Naive thymus-derived CD4-positive, alpha-beta T cell (primary cell): ENCODE measurements at places on chromosomes 2 and 18. TPM values are rescaled to one million over a fixed set of nuclear protein-coding genes. Genes with fewer than 3 reads are reported as not detected.

- H3K4me3 ChIP-seq, result no peak overlapping the region
- H3K27ac ChIP-seq, result no peak overlapping the region
- DNase-seq, result no peak
Observed at GRCh38 chr18:23881778-23882177, 132.8 kb upstream of the TTC39C start.

DNA sequence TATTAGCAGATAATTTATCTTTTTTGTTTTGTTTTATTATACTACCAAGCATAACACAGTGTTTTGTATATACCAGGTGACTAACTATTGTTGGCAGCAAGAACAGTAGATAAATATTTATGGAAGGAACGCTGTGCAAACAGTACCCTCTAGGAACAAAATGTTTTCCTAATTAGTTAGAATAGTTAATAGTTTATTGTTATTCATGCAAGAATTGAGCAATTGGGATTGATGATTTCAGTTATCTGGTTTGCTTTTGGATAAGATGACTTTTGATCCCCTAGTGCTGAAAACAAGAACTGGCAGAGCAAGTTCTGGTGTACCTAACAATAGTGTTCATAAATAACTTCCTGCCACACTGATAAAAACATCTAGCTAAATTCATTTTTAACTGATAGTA, 323.3 kb downstream of the TGIF1 start:
- H3K36me3 ChIP-seq, result no peaks in the 10 kb centered on the region
- no peaks in the 10 kb centered on the region for H3K27me3 ChIP-seq
- H3K4me1 ChIP-seq, result no peaks in the 10 kb centered on the region
- H3K27ac ChIP-seq, result no peak overlapping the region
- no peak for DNase-seq

GRCh38 chr2:81304154-81304830, 999.7 kb upstream of the LRRTM1 start:
- no peak for DNase-seq
- no peaks in the 10 kb centered on the region for H3K27me3 ChIP-seq
- no peak overlapping the region for H3K27ac ChIP-seq

GRCh38 chr2:127105656-127106456, 1.1 kb downstream of the BIN1 start:
- no peaks in the 10 kb centered on the region for H3K36me3 ChIP-seq
- DNase-seq, result no peak
- no peaks in the 10 kb centered on the region for H3K27me3 ChIP-seq
- H3K4me3 ChIP-seq, result peak overlapping the region; percentile 66

DNA sequence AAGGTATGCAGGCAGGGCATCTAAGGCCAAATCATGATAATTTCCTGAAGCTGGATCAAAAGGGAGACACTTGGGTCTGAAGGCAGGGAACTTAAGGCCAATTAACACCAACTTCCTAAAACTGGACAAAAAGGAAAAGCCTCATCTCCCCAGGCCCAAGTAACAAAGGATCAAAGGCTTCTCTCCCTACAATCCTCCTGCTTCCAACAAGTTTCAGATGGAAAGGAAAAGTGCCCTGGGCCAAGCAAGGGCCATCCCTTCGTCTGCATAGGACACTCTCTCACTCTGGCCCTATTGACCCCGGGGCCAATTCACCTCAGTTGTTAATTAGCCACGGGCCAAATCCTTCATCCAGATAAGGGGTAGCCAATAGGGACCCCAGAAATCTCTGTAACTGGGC, 1335.8 kb upstream of the CDH2 start:
- no peak overlapping the region for H3K4me3 ChIP-seq
- H3K36me3 ChIP-seq, result no peaks in the 10 kb centered on the region
- H3K27ac ChIP-seq, result no peak overlapping the region
- H3K27me3 ChIP-seq, result no peaks in the 10 kb centered on the region
- no peak for DNase-seq

DNA sequence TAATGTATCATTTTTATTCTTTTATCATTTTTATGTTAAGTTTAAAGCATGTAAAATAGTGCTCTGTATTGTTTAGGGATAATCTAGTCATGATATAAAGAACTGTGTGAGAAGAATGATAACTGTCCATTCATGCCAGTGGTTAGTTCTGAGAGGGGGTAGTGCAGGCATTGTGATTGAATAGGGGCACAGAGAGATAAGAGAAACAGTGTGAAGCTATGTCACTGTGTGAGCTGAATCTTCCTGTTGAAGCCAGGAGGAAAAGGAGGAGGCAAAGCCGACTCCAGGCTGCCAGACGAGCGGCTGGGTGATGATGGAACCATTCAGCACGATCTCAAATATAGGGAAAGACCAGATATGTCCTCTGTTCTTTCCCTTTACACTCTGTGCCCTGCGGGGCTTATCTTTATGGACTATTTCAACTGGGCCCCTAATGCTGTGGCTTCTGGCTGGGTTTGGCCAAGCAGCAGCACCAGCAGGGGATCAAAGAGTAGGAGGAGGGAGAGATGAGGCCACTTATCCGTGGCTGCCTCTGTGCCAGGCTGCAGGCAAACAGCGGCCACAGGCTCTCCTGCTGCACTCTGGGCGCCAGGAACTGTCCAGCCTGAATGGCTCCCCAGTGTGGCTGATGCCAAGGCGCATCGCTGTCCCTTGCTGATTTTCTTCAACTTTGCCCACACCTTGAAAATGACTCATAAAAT, 128.0 kb downstream of the SPP2 start:
- H3K27ac ChIP-seq, result no peak overlapping the region
- DNase-seq, result no peak
- no peaks in the 10 kb centered on the region for H3K27me3 ChIP-seq
- H3K4me1 ChIP-seq, result no peaks in the 10 kb centered on the region

- no peak overlapping the region for H3K27ac ChIP-seq
- peaks cover 11% of the 10 kb centered on the region for H3K4me1 ChIP-seq
- H3K27me3 ChIP-seq, result no peaks in the 10 kb centered on the region
- H3K4me3 ChIP-seq, result no peak overlapping the region
- no peaks in the 10 kb centered on the region for H3K36me3 ChIP-seq
Observed at GRCh38 chr2:176291809-176292283, 22.6 kb downstream of the MTX2 start.

DNA sequence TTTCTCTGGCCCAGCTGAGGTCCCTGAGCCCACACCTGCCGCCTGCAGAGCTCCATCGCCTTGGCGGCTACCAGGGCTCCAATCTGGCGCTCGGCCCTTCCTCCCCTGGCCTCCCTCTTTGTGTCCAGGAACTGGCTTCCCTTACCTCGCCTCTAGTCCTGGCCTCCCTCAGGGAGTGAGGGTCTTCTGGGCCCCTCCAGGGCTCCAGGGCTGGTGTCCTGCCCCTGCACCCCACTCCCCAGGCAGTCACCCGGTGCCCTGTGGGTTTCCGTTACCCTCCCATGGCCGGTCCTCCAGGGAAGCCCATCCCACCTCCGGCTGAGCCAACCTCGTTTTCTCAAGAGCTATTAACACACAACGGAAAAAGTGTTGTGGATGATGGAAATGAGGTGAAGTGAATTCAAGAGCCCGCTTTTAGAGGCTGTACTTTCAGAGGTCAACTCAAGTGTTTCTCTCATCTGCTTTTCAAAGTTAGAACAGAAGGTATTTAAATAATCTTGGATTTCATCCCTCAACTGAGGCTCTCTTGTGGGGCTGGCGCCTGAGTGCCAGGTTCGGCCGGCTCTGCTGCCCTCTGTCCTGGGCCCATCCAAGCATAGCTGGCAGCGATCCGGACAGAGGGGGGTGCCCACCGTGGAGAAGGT, 131.9 kb downstream of the ASB1 start:
- no peak overlapping the region for H3K4me3 ChIP-seq
- H3K4me1 ChIP-seq, result no peaks in the 10 kb centered on the region
- DNase-seq, result no peak

- H3K27ac ChIP-seq, result no peak overlapping the region
- no peak overlapping the region for H3K4me3 ChIP-seq
- no peaks in the 10 kb centered on the region for H3K4me1 ChIP-seq
- no peak for DNase-seq
Observed at GRCh38 chr18:59718464-59719157, 21.4 kb upstream of the CCBE1 start.

Gene PPP1R1C
- total RNA-seq, result not detected

Gene EFR3B
- not detected for total RNA-seq

Gene ALK
- total RNA-seq, result not detected

Gene MARCO
- total RNA-seq, result not detected in 2 replicates
